ENCODE measurements at places on chromosomes 6 and 20.

GRCh38 chr6:548517-548916, 108.4 kb downstream of the HUS1B start:
- no peak for DNase-seq

GRCh38 chr6:35602133-35602946, 86.4 kb downstream of the FKBP5 start:
- DNase-seq, result no peak

DNA sequence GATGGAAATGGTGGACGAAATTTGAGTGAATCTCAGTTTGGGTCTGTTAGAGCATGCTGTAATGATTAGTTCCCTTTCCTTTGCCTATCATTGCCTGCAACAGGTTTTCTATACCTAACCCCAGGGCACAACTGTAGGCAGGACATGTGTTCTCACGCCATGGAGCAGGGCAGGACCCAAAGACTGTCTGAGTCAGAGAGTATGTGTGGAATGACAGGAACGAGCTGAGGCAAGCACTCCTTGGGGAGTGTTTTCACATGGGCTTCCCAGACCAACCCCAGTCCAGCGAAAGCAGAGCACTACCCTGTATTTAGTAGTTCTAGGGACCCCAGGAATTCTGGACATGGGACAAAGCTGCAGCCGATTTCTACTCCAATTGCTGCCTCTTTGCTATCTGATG, 234.2 kb downstream of the HACE1 start:
- no peak for DNase-seq

- no peak for DNase-seq
Measured at GRCh38 chr6:3766214-3766613, 14.7 kb upstream of the PXDC1 start.

DNA sequence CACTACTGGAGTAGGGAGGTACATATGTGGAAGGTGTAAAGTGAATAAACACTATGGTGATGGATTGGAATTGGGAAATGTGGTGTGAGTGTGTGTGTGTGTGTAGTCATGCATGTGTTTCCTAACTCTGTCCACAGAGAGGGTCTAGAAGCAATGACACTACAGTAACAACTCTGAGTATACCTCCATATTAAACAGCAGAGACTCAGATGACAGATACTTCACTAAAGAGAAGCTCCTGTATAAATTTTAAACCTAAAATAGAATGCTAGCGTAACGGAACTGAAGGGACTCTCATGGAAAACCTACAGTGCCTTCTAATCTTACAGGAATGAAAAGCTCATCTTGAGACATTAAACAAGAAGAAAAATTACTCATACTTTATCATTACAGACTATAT, 150.5 kb downstream of the SLC16A10 start:
- DNase-seq, result no peak

- no peak for DNase-seq
Measured at GRCh38 chr6:33989016-33989854, 156.7 kb downstream of the GRM4 start.

DNA sequence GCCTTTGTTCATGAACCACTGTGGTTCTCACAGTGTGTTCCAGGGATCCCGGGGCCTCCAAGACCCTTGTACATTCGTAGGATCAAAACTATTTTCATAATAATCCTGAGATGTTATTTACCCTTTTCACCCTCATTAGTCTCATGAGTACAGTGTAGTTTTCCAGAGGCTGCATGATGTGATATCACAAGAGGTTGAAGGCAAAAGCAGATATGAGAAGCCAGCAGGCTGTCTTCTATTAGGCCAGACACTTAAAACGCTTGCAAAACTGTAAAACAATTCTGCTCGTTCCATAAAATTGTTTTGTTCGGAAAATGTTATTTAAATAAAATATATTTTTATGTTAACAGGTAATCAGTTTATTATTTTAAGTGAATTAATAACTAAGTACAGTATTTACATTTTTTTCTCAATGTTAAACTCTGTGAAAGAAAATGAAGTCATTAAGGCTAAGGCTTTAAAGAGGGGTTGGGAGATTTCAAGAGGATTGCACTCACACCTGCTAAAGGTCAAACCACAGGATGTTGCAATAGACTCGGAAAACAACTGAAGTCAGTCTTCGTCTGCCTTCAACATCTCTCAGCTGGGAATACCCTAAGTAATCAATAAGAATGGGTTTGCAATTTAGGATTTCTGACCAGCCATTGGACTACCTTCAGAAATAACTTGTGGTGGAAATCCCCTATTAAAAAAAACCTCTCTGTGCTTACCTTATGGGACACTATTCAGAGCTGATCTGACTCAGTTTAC, 474.2 kb downstream of the KIF16B start:
- DNase-seq, result no peak

GRCh38 chr20:62164879-62165761, 17.7 kb upstream of the MTG2 start:
- DNase-seq, result no peak

- DNase-seq, result peak; percentile 37
Measured at GRCh38 chr6:43172104-43173007, 1.3 kb downstream of the SRF start.

Measured in hematopoietic multipotent progenitor cell treated with erythropoietin and hydrocortisone succinate and interleukin-3 and kit ligand, for 17 days (in vitro differentiated cells).